WTC11 (cell line): ENCODE measurements at places on chromosomes 13 and 19.

DNA sequence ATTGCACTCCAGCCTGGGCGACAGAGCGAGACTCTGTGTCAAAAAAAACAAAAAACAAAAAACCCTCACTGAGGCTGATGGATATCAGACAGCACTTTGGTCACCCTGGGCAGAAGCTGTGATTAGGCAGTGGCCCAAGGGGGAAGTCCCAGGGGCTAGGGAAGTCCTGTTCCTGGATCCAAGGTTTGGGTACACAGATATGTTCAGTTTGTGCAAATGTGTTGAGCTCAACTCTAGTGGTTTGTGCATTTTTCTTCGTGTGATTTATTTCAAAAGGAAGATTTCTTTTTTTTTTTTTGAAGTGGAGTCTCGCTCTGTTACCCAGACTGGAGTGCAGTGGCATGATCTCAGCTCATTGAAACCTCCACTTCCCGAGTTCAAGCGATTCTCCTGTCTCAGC, 12.3 kb downstream of the MEF2B start:
- DNase-seq = no peak

- DNase-seq = peak; percentile 95
These were observed 15.4 kb upstream of the NOP53 start for GRCh38 chr19:47729799-47730520.

DNA sequence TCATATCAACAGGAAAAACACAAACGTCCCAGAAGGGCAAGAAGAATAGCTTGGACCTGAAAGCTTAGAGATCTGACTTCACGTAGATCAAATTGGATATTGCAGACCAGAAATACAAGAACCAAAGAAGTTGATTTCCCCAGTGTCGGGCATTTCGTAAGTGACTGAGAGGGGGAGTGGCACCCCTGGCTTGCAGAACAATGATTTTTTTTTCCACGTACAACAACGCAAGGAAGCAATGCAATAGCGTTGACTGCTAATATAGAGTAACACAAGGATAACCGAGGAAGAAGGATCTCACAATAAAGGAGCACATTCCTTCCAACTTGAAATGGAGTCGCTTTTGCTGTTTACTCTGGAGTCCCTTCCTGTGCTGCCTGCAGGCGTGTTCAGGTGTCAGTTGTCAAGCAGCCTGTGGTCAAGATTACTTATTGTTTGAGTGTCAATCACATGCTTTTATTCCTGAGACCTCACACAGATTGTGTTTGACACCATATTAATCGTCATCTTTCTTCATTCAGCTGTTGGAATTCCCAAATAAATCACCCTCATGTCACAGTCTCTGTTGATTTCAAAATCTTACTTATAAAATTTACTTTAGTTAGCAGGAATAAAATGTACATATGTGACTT, 139.4 kb downstream of the FREM2 start:
- no peak for DNase-seq

GRCh38 chr19:47456721-47457474, 14.8 kb downstream of the SLC8A2 start:
- DNase-seq = no peak

- DNase-seq = no peak
These were observed 83.8 kb downstream of the CRYL1 start for GRCh38 chr13:20441879-20442278.

- DNase-seq = no peak
These were observed 118.0 kb upstream of the ZNF536 start for GRCh38 chr19:30254158-30254557.

DNA sequence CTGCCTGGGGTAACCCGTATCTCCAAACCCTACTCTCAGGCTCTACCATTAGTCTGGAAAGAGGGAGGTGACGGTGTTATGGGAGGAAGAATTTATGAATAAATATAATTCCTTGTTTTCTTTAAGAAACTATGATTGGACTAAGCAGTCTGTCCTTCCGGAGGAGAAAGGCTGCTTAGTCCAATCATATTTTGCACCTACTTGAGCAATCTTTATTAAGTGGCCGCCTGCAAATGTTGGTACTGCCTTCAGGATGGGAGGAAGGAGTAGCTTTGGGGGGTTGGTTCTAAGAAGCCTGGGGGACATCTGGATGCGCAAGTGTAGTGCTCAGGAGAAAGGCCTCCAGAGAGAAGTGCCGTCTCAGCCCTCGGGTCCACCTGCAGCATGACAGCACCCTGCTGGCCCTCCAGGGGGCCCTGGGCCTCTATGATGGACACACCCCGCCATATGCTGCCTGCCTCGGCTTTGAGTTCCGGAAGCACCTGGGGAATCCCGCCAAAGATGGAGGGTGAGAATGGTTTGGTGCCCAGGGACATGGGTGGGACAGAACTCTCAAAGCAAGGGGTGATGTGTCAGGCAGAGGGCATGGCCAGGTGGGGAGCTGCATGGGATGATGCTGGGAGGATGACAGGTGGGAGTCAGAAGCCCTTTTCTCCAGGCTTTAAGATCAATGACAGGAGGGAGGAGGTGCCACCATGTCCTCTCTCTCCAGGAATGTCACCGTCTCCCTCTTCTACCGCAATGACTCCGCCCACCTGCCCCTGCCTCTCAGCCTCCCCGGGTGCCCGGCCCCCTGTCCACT, 4.1 kb downstream of the ACP4 start:
- no peak for DNase-seq

DNA sequence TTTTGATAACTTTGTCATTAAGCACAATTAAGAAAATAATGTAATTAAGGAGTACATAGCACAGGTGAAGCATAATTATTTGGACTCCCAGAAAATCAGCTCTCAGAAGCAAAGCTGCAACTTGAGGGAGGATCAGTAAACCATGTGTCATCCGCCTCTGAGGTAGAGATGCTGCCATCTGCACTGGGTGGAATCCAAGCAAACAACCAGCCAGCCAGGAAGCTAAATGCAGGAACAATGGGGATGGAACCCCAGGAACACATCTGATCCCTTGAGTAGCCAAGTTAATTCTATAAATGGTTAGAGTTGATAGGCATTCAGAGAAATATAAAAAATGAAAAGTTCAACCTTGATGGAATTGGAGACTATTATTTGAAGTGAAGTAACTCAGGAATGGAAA, 520.2 kb downstream of the RFC3 start:
- no peak for DNase-seq

GRCh38 chr19:46748325-46749109, 2.3 kb upstream of the STRN4 start:
- DNase-seq = peak; percentile 88

DNA sequence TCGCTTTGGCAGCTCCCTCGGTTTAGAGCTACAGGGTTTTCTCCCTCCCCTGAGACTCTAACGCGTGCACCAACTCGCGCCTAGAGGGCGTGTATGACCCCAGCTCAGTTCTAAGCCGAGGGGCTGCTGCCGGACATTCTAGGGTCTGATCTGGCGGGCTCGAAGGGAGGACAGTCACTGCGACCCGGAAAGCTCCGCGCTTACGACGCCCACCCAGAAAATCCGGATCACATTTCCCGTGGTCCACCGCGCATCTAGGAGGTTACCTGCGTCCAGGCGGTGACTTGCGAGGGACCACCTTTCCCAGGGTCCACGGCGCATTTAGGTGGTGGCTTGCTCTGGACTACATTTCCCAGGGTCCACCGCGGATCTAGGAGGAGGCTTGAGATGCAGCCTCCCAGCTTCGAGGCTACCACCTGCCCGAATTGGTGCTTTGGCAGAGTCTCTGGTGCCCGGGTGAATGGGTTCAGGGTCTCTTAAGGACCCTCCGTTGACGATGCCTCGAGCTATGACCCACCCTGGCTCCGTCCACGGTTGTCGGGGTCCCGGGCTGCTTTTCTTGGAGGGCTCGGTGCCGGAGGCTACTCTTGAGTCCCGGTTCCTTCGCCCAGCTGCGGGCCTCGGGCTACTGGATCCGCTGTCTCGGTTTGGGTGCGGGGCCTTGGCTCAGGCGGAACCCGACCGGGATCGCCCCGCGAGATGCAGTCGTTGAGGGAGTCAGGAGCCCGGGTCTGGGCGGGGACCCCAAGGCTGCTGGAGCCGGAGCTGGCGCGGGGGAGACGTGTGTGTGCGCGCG, 30.5 kb downstream of the ZNF146 start:
- peak; percentile 85 for DNase-seq

DNA sequence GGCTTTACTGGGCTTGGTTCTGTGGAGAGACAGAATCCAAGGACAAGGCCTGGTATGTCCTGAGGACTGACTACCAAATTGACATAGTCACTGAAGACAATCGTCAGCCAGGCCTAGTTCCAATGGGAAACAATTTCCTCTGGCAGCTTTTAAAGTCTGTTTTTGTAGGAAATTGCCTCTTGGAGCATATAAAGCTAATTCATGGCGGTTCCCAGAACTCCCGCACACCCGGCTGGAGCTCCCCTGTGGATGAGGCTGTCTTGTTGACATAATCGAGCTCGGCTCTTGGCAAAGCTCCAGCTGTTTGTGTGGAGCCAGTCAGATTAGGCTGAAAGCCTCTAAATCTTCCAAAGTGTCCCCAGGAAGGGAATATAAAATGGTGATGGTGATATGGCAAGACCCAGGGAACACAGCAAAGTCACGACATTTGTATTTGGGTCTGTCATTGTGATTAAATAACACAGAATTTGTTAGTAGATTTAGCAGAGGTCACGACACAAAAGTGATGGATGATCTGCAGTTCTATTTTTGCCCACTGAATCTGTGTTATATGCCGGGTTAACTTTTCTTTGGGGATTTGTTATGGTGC, 395.0 kb downstream of the PCDH9 start:
- DNase-seq = peak; percentile 11

GRCh38 chr19:13066933-13067807, 35.5 kb downstream of the LYL1 start:
- DNase-seq = no peak

DNA sequence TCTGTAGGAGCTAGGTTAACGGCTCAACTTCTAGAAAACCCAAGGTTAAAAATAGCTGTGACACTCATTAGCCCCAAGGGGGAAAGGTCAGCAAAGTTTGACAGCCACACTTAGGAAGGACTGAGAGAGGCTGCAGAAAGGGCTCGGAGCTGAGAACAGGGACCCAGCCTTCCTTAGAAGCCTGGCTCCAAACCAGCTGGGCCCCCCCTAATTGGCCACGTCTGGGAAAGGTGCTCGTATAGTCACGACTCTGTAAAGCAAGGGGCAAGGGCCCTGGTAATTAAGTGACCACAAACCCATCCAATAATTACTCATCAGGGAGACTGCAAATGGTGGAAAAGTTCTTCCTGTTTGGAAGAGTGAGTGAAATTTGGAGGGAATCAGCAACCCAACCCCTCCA, 90.5 kb downstream of the RNASEH2B start:
- no peak for DNase-seq

- no peak for DNase-seq
These were observed 14.0 kb downstream of the CEACAM16 start for GRCh38 chr19:44712864-44713515.

GRCh38 chr13:112574834-112575613, 12.9 kb downstream of the TUBGCP3 start:
- DNase-seq = no peak

DNA sequence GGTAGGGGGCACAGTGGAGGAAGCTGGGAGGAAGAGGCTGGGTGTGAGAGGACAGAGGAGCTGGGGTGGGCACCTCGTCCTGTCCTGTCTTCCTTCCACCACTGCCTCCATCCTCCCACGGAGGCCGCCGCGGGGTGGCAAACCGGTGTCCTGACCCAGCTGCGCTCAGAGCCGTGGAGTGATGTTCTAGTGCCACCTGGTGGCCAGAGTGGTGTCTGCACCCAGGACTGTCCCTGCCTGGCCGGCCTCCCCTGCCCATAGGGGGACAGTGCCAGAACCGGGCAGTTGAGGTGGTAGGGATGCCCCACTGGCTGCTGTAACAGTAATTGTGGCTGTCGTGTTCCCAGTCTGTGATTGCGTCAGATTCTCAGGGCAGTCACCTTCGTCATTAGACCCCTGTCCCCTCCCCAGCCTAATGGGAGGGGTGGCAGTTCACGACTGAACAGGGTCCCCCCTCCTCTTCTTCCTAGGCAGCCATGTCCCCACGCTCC, 11.1 kb upstream of the ARRDC2 start:
- peak; percentile 91 for DNase-seq

- no peak for DNase-seq
These were observed 87.8 kb upstream of the RFC3 start for GRCh38 chr13:33730147-33730546.

GRCh38 chr13:56561327-56561726, 579.4 kb upstream of the PRR20A start:
- DNase-seq = no peak

- DNase-seq = no peak
These were observed 42.0 kb downstream of the KLF2 start for GRCh38 chr19:16366433-16367260.

- no peak for DNase-seq
These were observed 625.7 kb upstream of the PCDH9 start for GRCh38 chr13:67855741-67856238.

DNA sequence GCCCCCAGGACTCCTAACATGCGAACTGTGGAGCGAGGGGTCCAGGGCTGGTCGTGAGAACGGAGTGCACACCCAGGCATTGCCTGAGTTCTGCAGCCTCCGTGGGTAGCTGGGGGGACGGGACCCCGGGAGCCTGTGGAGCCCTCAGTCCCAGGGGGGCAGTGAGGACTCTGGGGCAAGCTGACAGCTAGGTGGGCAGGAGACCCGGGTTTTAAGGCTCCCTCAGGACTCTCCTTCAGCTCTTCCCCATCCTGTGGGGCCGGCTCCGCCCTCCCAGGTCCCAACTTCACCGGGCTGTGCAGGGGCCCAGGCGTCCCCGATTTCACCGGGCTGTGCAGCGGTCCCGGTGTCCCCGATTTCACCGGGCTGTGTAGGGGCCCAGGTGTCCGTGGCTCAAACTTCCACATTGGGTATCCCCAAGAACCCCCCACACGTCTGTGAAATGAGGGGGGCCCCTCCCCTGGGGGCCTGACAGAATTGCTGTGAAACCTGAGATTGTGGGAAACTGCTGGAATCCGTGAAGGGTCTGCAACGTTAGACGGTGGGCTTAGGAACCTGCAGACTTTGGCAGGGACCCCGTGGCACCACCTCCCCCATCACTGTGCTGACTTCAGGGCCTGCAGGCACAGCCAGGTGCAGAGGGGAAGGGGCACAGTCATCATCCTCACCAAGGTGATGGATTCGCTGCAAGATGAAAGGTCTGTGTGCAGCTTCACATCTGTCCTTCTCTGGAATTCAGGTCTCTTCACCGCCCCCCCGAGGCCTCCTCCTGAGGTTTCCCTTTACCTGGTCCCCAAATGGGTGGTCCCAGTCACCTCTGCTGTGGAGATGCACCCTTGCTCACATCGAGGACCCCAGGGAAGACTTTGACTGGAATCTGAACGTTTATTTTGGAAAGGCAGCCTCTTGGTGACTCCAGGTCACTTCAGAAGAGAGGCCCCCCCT, 73.2 kb upstream of the MCF2L start:
- no peak for DNase-seq

DNA sequence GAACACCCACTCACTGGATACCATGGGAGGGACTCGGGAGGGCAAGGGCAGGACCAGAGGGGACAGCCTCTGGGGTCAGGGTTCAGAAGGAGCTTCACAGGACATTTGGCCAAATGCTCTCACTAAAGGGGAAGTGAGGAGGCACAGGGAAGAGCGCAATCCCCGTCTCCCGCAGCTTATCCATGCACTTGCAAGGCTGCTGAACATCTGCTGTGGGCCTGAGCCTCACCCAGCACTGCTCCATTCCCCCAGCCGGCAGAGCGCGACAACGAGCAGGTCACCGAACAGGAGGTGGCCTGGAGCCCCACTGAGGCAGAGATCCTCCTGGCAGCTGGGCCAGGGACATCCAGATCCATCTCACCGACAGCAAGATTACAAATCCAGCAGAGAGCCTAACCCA, 23.3 kb downstream of the ELAVL1 start:
- DNase-seq = no peak
